Stimulated activated CD8-positive, alpha-beta memory T cell treated with anti-CD3 and anti-CD28 coated beads, Interleukin-2, amount 100 ng/mL, for 1 hour (primary cell): ENCODE measurements at places on chromosomes 1 and 21.

DNA sequence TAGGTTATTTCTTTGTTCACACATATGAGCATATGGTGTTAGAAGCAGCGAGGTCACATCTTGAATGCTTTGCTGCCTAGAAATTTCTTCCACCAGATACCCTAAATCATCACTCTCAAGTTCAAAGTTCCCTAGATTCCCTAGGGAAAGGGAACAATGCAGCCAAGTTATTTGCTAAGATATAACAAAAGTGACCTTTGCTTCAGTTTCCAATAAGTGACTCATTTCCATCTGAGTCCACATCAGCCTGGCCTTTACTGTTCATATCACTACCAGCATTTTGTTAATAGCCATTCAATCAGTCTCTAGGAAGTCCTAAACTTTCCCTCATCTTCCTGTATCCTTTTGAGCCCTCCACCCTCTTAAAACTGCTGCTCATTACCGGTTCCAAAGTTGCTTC lies 1502.5 kb downstream of the KCNT2 start:
- DNase-seq, result no peak

DNA sequence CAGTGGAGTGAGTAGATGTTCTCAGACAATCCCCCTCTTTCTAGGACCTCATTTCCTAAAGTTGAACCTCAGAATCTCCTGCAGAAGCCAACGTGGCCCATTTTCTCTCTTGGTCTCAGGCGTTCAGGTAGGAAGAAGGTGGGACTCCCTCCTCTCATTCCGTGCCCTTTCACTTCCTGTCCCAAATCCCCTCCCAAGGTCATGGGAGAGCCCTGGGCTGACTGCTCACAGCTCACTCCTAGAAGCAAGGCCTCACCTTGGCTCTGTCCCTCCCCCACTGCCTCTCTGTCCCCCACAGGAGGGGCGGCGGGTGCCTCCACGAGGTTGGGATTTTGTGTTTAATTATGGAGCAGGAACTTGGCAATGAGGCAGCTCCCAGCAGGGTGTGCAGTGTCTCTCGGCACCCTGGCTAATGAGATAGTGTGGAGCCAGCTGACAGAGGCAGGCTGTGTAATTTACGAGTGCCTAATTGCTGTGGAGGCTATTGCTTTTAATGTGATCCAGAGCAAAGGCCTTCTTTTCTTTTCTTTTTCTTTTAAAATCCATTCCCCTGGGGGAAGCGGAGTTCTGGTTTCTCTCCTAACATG lies 9.1 kb upstream of the CDK18 start:
- no peak for DNase-seq

DNA sequence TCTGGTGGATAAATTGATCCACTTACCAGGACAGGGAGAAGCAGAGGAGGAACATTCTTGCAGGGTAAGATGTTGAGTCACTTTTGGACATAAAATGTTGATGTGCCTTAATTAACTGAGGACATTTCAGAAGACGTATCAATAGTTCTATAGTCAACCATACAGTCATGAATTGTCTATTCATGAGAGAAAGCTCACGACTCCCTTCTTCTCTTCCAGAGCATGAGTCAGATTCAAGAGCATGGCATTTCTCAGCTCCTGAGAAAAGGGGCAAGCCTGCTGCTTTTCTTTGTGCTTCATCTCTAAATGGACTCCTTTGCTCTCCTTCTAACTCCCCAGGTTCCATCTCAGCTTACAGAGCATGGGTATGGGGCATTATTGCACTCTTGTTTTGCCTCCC lies 55.7 kb downstream of the ADGRL4 start:
- DNase-seq, result no peak

- DNase-seq, result no peak
These were observed 9.8 kb downstream of the ATP13A2 start for GRCh38 chr1:17001760-17002523.

GRCh38 chr1:156493154-156493631 lies 7.4 kb downstream of the MEF2D start:
- no peak for DNase-seq

DNA sequence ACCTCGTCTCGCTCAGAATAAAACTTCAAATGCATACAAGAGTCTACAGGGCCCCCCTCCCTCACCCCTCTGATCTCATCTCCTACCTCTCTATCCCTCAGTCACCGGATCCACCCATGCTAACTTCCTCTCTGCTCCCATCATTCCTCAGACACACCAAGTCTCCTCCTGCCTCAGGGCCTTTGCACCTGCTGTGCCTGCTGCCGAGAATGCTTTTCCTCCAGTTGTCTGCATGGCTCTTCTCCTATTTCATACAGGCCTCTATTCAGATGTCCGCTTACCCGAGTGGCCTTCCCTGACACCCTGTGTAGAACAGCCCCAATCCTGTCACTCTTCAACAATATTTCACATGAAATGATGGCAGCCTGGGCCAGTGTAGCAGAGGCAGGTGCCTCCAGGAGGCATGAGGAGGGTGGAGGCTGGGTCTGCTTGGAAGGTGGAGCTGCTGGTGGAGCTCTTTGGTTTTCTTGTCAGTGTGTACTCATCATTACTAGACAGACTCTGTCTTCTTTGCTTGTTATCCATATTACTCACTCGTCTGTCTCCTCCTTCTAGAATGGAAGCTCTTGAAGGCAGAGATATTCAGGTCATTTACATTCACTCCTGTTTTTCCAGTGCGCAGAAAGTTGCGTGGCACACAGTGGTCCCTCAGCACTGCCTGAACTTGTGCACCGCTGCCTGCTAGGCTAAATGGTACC lies 4.2 kb downstream of the SH2D2A start:
- no peak for DNase-seq

DNA sequence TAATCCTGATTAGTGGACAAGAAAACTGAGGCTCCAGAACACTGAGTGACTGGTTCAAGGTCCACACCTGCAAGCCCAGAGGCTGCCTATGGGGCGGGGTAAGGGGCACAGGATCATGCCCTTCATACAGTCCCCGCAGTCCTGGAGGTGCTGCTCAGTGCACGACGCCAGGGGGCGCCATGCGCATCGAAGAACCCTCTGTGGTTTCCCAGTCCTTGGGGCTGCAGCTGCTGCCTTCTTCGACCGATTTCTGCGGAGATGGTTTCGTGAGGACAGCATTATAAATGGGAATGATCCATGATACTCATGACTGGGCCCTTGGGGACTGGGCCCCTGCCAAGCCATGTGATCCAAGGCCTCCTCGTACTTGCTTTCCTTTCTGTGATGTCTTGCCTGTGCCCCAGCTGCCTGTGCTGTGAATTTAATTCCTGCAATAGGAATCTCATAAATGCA lies 37.1 kb upstream of the ARHGEF10L start:
- DNase-seq, result no peak

GRCh38 chr21:18157406-18157805 lies 87.2 kb upstream of the CHODL start:
- no peak for DNase-seq

GRCh38 chr1:12102066-12102465 lies 39.0 kb downstream of the TNFRSF8 start:
- DNase-seq, result no peak

DNA sequence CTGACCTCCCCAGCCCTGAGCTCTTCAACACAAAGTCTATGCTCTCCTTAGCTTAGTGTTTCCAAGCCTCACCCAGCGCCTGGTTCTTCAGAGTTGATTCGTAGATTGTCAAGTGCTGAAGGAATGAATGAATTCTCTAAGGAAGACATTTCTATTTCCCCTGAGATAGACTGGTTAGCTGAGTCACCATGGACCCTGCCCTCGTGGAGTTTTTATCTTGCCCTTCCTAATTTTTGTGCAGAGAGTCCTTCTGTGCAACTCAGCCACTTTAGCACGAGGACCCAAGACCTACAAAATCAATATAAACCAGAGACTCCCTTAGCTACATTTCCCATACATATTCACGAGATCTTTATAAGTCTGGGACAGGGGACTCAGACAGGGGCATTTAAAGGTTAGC lies 2.6 kb upstream of the CD244 start:
- no peak for DNase-seq

- no peak for DNase-seq
These were observed 206.0 kb downstream of the HIVEP3 start for GRCh38 chr1:41712695-41713094.

GRCh38 chr1:32886004-32886827 lies at the start of gene HPCA:
Gene HPCA (plus strand): TSS chr1:32886491. CDS start chr1:32888899, 2,408 bp downstream.
- no peak for DNase-seq

DNA sequence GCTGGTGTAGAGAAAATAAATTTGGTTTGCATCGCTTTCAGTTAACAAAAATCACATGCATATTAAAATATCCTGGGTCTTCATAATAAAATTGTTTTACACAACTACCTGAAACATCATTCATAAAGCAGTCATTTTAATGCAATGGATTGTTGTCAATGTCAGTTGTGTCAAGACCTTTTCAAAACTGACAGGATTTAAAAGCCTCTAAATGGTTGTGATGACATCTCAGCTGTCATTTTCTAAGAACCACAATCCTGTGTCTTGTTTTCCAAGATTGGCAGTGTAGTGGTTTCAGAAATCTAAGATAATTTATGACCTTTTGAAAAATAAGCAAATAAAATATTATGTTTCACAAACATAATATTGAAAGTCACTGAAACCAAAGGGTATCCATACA lies 42.0 kb downstream of the RGS21 start:
- DNase-seq, result no peak

DNA sequence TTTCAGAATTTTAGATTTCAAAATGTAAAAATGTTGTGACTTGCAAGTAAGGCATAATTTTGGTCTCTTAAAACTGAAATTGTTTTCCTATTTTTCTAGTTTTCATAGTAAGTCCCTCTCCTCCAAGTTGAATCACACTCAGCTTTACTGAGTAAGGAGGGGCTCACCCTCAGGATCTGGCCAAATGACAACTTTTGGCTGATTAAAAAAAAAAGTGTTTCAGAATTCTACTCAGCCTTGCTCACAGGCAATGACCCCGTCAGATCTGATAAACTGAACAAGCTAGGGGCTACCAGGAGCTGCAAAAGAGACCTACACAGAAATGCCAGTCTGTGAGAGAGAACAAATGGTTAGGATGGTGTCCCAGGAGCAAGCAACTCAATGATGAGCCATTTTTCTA lies 159.8 kb downstream of the PBX1 start:
- no peak for DNase-seq

- DNase-seq, result no peak
These were observed 24.8 kb downstream of the SLC19A1 start for GRCh38 chr21:45517249-45518065.

DNA sequence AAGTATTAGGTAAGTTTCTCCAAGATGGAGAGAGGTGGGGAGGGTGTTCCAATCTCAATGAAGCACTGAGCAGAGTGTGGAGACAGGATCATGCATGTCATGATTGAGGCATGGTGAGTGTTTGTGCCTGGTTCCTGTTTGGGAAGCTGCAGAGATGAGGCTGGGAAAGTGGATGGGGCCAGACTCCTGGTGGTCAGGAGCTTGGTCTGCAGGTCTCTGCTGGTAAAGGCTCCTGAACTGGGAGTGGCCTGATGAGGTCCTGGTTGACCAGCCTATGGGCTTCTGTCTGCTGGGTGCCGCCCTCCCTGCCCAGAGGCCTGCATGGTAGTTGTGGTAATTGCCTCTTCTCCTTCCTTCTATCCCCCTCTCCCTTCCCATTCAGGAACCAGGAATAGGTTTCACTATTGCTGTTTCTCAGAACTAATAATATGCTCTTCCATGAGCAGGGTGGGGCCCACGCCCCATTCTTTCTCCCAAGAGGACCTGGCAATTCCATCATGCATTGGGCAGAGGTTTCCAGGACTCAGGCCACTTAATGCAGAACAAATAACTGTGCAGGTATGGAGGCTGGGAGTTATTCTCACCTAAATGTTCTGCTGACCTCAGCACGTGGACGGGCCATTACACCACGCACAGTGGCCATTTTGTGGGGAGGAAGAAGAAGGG lies 24.5 kb downstream of the PROK1 start:
- DNase-seq, result no peak

- DNase-seq, result no peak
These were observed 16.2 kb downstream of the MIER1 start for GRCh38 chr1:66940981-66941380.

- no peak for DNase-seq
These were observed 229.8 kb downstream of the DISC1 start for GRCh38 chr1:231856426-231856825.

DNA sequence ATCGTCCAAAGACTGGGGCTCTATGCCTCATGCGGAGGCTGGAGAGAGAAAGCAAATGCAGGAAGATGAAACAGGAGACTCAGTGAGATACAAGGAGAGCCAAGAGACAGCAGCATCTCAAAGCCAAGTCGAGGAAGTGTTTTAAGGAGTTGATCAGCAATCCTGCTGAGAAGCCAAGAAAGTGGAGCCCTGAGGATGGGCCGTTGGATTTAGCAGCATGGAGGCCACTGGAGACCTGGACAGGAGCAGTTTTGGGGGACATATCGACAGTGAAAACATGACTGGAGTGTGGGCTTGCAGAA lies 107.4 kb upstream of the ZBTB40 start:
- no peak for DNase-seq

GRCh38 chr1:85134583-85135391 lies 66.0 kb downstream of the SYDE2 start:
- DNase-seq, result no peak

GRCh38 chr1:175332515-175332914 lies 139.9 kb upstream of the KIAA0040 start:
- no peak for DNase-seq

GRCh38 chr1:164337885-164338284 lies 221.1 kb upstream of the PBX1 start:
- DNase-seq, result no peak

- no peak for DNase-seq
These were observed 29.4 kb downstream of the SPATA17 start for GRCh38 chr1:217660353-217661062.

DNA sequence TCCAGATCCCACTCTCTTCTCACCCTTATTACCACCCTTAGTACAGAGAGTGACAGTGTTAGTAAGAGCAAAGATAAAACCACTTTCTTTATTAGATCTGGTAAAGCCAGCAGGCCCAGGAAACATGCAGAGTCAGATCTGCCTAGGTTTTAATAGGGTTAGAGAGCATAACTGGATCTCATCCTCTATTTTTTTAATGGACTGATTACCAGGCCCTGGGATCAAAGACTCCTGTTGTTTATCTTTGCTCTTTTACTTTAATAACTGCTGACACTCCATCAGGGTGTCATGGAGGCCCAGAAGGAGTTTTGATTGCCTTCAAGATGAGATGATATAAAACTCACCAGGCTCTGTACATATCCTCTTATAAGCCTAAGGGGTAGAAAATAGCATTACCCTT lies 45.3 kb upstream of the RGS5 start:
- DNase-seq, result no peak

- DNase-seq, result no peak
These were observed 190.7 kb upstream of the MAP1LC3C start for GRCh38 chr1:242189591-242189990.

DNA sequence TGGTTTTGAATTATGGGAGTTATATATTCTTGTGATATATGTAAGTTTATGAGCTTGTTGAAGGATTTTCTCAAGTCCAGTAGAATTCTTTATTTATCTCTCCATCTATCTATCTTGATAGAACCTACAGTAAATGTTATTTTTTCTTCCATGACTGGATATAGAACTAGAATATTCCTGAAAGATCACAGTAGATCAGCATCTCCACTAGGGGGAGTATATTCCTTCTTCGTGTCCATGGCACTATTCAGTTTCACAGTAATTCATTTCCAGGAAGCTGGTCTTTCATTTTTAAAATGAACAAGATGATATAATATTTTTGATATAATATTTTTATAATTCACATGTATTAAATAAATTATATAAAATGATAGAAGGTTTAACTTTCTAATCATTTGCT lies 18.8 kb downstream of the TMPRSS15 start:
- DNase-seq, result no peak
